GM13976 (cell line): ENCODE measurements at places on chromosomes 7 and 10.

DNA sequence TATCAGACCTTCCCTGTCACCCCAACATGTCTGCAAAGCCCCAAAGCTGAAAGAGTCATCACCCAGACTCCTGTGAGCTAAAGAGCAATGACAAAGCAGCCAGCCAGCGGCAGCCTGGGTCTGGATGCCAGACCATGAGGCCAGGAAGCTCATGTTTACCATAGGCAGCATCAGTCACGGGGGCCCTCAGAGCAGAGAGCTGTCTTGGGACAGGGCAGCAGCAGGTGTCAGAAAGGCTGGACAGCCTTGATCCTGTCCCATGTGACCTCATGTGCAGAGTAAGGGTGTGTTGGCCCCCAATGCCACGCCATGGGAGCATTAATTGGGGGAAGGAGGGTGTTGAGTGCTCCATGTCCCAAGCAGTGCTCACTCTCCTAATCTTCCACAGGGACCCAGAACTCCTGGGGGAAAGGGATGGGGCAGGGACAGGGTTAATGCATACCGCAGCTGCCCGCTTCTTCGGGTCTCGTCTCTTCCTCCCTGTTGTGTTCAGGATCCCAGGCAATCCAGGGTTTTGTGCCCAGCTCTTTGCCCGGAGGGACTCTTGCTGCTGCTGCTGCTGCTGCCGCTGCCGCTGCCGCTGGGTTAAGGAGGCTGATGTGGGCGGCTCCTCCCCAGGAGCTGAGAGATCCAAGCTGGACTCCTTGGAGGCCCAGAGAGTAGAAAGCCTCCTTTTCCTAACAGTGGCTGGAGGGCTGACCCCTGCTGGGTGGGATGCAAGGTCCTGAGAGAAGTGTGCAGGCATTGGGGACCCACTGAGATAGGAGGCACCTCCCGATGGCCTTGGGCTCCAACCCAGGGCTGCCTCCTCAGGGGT is 7.1 kb downstream of the CCDC201 start:
- no peak for DNase-seq

GRCh38 chr10:114723991-114724715 is 66.1 kb upstream of the ABLIM1 start:
- DNase-seq, result no peak

DNA sequence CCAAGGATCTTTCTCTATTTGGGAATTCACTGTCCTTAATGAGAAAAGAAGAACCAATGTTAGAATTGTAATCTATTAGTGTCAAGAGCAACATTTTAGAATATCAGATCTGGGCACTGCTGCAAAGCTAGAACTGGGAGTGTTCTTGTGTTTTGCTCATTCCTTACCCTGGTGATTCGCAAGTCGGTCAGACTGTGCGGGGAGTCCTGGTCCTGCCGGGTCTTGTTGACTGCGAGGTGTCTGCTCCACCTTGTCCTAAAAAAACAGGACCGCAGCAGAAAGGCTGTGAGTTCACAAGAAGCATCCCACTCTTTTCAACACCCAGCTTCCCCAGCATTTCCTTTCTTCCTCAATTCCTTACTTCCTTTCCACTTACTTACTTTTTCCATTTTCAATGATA is 79.0 kb downstream of the GRB10 start:
- no peak for DNase-seq

DNA sequence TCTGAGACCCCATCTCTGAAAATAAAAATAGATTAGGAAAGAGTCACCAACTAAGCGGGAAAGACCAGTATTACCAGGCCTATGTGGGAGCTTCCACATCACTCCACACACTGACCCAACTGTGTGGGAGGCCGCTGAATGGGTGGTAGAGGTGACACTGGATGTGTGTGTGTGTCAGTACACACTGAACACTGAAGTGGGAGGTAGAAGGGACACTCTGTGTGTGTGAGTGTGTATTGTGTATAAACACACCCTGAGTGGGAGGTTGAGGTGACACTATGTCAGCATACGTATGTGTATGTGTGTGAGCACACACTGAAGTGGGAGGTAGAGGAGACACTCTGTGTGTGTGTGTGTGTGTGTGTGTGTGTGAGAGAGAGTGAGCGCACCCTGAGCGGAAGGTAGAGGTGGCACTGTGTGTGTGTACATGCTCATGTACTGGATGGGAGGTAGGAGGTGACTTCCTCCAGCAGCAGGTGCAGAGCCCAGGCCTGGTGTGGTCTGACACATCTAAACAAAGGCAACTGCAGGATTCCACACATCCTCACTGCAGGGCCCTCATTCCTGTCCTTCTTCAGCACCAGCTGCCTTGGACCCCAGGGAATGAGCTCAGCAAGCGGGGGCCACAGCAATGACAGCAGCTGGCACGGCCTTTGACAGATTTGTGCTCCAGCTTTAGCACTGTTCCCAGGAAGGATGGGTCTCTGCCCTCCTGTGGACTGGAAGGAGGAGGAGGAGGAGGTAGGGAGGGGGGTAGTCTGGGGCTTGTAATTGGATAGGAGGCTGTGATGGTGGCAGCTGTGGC is 26.5 kb upstream of the RBM20 start:
- DNase-seq, result no peak

- DNase-seq, result no peak
Observed at GRCh38 chr10:89055159-89055558, 64.6 kb downstream of the FAS start.
